ENCODE measurements at places on chromosomes 4 and X.

DNA sequence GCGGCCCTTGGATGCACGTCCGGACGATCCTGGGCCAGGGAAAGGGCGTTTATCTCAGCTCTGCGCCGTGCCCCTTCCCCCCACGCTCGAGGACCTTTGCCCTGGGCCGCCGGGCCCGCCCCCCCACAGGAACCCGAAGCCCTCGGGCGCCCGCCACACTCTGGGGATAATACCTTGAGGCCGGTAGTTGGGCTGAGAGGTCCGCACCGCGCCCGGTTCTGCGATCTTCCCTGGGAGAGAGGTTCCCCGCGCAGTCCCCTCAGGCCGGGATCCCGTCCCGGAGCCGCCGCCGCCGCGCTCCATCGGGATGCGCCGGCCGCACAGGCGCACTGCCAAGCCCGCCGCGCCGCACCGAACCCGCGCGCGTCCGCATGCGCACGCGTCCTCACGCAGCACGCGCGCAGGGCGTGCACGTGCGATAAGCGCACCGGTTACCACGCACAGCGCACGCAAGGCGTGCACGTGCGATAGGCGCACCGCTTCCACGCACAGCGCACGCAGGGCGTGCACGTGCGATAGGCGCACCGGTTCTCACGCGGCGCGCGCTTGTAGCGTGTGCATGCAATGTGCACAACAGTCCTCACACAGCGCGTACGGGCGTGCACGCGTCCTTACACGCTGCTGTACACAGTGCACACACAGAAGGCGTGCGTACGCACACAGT is at the start of gene MAP7D2:
TSS of gene MAP7D2 (minus strand) at position 331 of the 664 bp plus-strand sequence. CDS start at position 303, 28 bp downstream.
- no peak for DNase-seq

DNA sequence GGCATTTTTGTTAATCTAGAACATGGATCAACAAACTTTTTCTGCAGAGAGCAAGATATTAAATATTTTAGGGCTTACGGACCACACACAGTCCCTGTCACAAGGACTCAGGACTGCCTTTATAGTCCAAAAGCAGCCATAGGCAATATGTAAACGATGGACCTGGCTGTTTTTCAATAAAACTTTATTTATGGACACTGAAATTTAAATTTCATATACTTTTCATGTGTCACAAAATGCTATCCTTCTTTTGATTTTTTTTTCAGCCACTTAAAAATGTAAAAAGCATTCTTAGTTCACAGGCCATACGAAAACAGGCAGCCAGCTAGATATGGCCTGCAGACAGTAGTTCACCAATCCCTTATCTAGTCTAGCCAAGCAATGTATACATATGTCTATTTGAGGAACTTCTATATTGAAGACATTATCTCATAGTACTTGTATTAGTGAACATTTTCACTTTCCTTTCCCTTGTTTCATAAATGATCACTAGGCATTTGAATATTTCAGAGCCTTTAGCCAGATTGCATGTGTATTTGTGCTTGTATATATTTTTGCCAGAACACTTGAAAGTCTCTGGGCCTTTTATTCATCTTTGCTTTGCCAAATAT is 350.9 kb downstream of the RPA4 start:
- DNase-seq, result no peak

DNA sequence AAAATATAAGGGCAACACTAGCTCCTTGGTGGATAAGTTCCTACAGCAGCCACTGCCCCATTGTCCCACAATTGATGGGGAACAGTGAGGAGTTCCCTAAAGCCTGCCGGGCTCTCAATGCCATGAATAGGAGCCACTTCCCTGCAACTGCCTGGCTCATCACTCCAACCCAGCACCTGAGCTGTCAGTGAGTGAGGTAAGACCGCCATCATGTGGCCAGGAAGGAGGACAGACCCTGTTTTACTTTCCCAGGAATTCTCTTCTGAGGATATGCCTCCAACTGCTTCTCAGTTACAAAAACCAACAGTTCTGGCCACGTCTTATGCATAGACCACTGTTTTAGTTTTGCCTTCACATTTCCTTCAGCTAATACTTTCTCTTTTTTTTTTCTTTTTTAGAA is 45.5 kb downstream of the SRPX start:
- DNase-seq, result peak; percentile 43

DNA sequence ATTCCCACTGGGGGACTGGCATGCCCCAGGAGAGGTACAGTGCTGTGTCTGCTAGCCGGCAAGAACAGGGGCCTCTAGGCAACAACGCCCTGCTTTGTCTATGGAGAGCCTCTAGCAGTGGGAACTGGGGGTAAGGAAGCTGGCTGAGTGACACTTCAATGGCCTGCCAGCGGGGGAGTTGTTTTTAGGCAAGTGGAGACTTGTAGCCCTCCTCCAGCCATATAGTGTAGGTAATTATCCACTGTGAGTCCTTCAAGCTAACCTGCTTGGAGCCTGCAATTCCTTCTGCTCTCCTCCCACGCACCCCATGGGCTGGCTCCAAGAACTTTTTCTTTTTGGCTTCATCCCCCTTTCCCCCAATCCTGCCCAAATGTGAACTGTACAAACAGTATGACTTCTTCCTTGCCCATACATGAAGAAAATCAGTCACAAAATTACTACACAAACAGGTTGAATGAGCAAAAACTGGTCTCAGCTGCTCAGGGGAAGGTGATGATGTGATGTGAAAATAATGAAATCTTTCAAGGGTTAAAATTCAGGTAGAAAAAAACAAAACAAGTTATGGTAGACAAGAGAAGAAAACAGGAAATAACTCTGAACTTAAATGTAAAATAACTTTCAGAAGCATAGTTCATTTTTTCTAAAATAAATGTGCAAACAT is 33.1 kb downstream of the LEF1 start:
- DNase-seq, result no peak

- DNase-seq, result no peak
Observed at GRCh38 chr4:45033676-45034419, 307.5 kb upstream of the GNPDA2 start.

GRCh38 chrX:20139966-20140365 is 1.7 kb downstream of the EIF1AX start:
- peak; percentile 35 for DNase-seq

- DNase-seq, result peak; percentile 54
Observed at GRCh38 chr4:36164900-36165630, 79.2 kb downstream of the ARAP2 start.

GRCh38 chr4:108717386-108717785 is 45.5 kb downstream of the ETNPPL start:
- DNase-seq, result no peak

GRCh38 chrX:106484233-106484632 is 127.5 kb upstream of the RADX start:
- no peak for DNase-seq

- no peak for DNase-seq
Observed at GRCh38 chr4:94469221-94469784, 17.6 kb downstream of the PDLIM5 start.

GRCh38 chr4:153161226-153161963 is 42.8 kb upstream of the TRIM2 start:
- peak; percentile 54 for DNase-seq

DNA sequence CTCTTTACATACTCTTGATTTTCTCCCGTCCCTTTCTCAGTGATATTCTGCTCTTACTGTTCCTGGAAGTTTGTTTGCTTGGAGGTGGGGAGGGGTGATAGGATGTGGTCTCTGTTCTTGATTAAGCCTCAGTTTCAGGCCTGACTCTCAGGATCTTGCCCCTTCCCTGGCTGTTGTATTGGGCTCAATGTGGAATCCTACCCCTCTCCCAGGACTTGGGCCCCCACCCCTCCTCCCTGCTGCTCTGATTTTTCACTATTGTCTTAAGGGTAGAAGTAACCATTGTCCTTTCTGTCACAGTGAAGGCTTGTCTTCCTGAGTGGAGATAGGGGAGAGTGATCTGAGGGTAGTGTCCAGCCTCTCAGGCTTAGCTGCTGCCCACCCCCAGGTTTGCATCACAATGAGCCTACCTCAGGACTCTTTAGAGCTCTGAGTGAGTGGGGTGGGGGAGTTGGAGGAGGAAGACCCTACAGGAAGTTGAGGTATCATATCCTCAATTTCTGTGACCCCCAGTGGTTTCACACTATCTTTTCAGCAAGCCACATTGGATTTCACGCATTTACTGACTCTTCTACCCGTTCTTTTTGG is 16.5 kb downstream of the CDKL5 start:
- DNase-seq, result no peak

GRCh38 chr4:82900066-82900410 is 497 bp upstream of the THAP9 start:
- DNase-seq, result no peak

GRCh38 chr4:6184169-6184568 is 16.2 kb downstream of the JAKMIP1 start:
- DNase-seq, result no peak

- no peak for DNase-seq
Observed at GRCh38 chr4:41678086-41678816, 70.3 kb downstream of the PHOX2B start.

- no peak for DNase-seq
Observed at GRCh38 chr4:94527556-94528233, 76.0 kb downstream of the PDLIM5 start.

DNA sequence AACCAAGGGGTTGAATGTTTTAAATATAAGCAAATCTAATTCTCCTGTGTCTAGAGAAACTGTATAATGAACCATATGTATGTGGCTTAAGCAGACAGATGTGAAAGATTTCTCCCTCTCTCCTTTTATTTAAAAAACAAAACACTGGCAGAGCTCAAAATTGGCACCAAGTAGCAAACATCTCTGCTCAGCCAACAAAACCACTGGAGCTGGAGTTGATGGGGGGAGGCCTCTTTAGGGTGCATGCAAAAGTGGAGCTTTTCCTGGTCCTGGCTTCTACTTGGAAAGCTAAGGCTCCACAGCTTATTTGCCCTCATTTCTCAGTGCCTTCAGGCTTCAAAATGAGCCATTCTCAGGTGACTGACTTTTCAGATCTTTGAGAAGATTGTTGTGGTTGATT is 95.6 kb downstream of the REPS2 start:
- no peak for DNase-seq

GRCh38 chr4:87108142-87108546 is 112.3 kb downstream of the KLHL8 start:
- DNase-seq, result peak; percentile 83

- DNase-seq, result no peak
Observed at GRCh38 chr4:139809757-139810140, 144.1 kb downstream of the MGST2 start.

DNA sequence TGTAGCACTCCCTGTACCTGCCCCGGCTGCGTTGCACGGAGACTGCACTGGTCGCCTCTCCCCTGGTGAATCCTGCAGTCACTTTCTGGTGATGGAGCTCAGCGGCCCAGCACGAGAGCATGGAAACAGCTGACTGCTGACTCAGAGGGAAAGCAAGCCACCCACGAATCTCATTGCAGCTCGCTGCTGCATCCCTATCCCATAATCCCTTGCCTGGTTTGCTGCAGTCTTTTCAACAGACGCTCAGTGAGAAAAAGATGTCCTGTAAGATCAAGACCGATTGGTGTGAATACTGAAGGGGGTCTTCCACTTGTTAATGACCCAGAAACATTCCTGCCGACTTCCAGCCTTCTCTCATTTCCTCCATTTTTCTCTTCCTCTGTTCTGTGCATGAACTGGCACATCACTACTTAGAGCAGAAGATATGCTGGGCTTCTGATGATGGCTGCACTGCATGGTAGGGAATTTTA is 52.9 kb downstream of the TRIM2 start:
- peak; percentile 79 for DNase-seq

DNA sequence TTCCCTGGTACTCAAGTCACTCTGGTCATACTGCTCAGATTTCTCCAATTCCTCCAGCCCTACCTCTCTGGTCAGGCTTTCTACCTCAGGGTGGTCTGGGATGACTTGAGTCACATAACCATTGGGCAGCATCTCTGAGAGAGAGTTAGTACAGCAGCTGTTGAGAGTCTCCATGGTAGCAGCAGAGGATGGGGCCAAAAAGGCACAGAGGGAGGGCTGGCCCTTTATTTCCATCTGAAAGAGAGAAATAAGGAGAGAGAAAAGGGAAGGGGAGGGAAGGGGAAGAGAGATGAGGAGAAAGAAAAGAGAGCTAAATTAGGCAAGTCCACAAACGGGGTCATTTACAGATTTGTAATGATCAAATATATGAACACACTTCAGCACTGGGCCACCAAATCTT is 149.1 kb upstream of the ARHGEF9 start:
- no peak for DNase-seq

GRCh38 chrX:126847143-126847542 is 27.6 kb downstream of the PRR32 start:
- no peak for DNase-seq

DNA sequence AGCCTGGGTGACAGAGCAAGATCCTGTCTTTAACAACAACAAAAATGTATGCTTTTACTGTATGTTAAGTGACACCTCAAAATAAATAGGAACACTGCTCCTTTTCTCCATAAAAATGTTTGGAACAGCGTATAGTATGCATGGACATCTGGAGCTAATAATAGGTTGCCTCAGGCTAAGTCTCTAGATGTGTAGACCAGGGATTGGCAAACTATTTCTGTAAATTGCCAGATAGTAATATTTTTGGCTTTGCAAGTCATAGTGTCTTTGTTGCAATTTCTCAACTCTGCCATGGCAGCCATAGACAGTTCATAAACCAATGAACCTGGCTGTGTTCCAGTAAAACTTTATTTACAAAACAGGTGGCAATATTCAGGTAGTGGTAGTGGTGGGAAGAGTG is 76.6 kb upstream of the CBLL2 start:
- DNase-seq, result peak; percentile 78

- no peak for DNase-seq
Observed at GRCh38 chr4:7766661-7767345, 172.9 kb downstream of the AFAP1 start.

- DNase-seq, result no peak
Observed at GRCh38 chr4:100605144-100605543, 87.3 kb upstream of the EMCN start.

DNA sequence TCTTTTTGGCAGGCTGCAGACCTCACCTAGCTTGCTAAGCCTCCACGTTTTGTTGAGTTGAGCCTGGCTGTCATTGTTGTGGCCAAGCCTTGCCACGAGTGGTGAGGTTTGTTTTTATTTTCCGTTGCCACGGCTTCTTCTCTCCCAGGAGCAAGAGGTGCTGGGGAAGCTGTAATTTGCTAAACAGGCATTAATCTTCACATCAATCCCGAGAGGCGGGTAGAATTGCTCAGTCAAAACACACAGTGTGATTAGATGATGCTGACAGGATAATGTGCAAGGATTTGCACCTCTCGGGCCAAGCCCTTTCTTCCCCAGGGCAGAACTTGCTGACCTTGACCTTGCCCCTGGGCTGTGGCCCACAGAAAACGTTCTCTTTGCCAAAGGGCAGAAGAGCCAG is 72.2 kb upstream of the ATP6AP2 start:
- DNase-seq, result no peak

GRCh38 chr4:25908491-25908901 is 5.5 kb upstream of the SMIM20 start:
- DNase-seq, result peak; percentile 94

DNA sequence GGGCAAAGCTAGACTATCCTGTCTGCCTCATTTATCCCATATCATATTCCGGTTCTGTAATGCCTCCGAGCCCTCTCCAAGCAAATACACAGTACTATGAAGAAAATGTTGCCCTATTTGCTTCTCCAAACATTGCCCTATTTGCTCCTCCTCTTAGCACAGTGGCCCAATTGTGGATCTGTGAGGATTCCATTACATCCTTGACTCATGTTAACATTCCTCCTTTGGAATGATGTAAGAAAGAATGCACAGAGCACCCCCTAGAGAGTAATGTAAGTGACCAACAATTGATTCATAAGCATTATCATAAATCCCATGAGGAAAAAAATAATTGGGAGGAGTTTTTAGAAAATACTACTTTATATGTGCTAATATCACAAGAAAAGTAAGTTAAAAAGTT is 11.3 kb upstream of the BTC start:
- peak; percentile 73 for DNase-seq

Measured in fibroblast of skin of scalp (primary cell).